ENCODE measurements at places on chromosomes 4 and X.

- DNase-seq, result peak; percentile 12
These were observed 10.0 kb downstream of the QRFPR start for GRCh38 chr4:121370729-121371325.

DNA sequence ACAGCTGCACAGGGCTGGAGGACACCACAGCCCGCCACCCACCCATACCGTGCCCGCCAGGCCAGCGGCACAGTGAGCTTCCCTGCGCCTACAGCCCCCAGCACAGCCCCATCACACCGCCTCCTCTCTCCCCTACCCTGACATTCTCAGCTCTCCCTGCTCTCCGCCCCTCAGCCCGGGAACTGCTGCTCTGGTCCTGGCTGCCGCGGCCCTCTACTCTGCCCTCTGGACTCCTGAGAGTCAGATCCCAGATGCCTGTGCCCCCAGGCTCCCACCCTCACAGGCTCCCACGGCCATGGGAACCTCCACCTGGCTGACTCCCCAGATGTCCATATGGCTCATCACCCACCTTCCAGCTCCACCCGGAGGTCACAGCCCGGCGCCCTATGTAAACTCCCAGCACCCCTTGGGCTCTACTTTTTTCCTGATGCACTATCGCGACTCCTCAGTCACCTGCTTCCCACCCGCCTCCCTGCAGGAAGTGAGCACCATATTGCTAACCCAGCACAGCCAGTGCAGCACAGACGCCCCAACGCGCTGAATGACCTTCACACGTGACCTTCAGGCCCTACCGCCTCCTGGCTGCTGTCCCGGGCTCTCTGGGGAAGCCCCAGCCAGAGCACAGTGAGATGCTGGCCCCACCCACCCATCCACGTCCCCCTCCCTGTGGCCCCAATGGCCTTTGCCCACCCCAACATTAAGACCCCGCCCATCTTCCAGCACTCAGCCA lies 23.0 kb downstream of the FAM53A start:
- no peak for DNase-seq

DNA sequence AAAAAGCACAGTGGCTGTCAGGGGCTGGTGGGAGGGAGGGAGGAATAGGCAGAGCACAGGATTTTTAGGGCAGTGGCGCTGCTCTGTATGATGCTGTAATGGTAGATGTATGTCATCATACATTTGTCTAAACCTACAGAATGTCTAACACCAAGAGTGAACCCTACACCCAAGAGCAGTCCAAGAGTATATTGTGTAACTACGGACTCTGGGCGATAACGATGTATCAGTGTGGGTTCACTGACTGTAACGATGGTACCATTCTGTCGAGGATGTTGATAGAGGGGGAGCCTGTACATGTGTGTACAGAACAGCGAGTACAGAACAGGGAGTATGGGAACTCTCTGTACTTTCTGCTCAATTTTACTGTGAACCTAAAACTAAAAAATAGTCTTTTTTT lies 76.5 kb downstream of the HAUS3 start:
- DNase-seq, result no peak

GRCh38 chr4:40630335-40631021 lies 814 bp upstream of the RBM47 start:
- DNase-seq, result no peak

GRCh38 chr4:10781805-10782204 lies 97.2 kb upstream of the CLNK start:
- DNase-seq, result no peak

GRCh38 chr4:147182041-147182440 lies 236.4 kb upstream of the TTC29 start:
- DNase-seq, result no peak

DNA sequence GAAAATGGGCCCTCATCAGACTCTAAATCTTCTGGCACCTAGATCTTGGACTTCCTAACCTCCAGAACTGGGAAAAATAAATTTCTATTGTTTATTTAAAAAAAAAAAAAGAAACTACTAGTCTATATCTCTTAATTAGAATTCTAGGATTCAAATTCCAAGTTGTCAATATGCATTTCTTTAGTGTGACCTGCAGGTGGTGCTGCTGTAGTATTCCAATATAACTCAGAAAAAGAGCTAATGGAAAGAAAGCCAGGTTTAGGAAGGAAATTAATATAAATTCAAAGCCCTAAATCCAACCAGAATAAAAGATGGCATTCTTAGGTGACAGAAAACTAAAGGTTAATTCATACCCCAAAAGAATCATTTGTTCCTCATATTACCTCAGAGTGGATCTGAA lies 80.0 kb upstream of the NALF2 start:
- no peak for DNase-seq

GRCh38 chr4:18435781-18436180 lies 414.2 kb upstream of the LCORL start:
- no peak for DNase-seq

DNA sequence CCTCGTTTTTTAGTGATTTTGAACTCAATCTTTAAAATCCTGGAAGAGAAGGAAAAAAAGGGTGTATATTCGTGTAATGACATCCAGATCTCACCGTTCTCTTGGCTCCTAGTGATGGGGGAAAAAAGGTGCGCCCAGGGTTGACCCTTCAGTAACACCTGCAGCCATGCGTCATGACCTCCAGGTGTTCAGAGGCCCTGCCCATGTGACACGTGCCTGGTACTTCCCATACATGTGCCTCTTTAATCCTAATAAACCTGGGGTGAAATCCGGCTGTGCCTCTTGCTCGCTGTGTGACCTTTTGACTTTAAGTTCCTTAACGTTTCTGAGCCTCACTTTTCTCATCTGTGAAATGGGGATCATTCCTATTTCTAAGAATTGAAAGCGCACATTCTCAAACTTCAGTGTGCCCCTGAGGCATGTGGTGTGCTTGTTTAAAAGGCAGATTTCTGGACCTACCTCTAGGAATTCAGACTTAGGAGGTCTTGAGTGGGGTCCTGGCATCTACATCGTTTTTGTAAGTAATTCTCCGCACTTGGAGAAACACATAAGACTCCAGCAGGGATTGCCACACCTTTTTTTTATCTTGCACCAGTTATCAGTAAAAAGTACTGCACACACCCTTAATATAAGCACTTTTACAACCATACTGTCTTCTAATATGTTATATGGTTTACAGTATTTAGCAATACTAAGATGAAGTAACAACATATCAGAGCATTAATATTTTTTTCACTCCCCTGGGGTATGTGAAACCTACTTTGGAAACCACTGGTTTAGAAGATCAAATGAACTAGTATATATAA lies 90.1 kb downstream of the RELL1 start:
- no peak for DNase-seq

DNA sequence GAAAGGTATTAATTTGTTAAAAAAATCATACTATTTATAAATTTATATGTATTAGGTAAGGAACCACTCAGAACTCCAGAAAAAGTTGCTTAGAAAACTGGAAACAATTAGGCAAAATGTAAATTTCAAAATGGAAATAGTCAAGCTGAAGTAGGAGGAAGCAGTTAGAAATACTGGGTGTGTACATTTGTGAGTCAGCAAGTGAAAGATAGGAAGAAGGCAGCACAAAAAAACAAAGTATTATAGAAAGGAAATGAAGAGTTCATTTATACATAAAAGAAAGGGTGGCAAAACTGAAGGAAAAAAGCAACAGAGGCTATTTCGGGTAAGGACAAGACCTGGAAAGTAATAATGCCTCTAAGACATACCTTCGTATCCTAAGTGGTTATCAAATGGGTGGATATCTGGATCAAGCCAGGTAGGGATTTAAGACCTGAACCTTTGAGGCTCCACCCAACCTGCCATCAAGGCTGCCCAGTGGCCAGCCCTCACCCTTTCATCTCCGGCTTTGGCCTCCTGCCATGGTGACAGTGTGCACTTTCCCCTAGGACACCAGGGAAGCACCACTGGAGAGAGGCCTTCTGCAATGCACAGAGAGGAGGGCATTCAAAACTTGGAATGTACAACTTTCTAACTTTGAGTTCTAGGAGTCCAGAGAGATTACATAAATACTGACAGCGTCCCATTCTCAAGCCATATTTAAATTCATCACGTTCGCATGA lies at the start of gene LRRC66:
Gene LRRC66 (minus strand): TSS at position 428 of the 722 bp plus-strand sequence. CDS start 2,750 bp downstream, outside the sequence.
- no peak for DNase-seq

DNA sequence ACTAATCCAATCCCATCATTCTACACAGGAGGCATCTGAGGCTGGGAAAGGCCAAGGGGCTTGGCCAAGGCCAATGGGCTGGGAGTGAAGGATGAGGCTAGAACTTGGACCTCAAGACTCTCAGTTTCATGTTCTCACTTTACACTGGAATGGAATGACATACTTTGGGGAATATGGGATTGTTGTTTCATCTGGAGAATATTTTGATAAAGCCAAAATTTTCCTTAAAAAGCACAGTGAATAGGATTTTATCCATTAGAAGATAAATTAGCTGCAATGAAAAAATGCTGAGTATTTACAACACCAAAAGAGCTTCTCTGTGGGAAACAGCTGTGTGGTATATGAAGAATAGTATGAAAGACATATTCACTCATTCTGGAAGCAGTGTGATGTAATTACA lies 29.3 kb downstream of the SMIM20 start:
- DNase-seq, result no peak

DNA sequence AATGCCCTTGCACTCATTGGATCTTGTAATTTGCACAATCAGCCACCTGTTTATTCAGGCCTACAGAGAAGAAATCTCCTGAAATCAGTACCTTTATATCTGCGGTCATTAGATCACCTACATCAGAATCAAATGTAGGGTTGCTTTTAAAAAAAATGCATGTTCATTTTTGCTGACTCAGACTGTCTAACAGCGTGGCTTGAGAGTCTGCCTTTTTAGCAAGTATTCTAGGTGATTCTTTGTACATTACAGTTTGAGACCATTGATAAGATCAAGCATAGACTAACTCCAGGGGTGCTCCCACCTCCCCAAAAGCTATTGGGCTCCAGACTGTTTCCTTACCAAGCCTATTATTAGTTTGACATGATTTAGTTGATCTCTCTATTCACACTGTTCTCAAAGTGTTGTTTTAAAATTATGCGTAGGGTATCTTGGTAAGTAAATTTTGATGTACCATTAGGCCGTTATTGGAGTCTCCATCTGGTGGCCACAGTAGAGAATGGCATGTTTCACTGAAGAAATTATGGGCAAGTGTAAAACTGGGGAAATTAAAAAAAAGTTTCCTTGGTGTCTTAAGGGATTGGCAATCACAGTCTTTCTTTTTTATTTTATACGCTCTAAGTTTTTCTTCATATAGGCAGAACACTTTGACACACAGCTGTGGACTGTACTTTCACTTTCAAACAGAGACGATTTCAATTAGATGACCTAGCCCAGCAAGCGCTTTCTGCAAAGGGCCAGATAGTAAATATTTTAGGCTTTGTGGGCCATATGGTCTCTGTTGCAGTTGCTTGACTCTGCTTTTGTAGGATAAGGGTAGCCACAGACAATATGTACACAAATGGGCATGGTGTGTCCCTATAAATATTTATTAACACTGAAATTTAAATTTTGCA lies 33.7 kb upstream of the MSL3 start:
- DNase-seq, result peak; percentile 3

GRCh38 chrX:24876530-24877287 lies 139.1 kb downstream of the ARX start:
- no peak for DNase-seq

- no peak for DNase-seq
These were observed 25.1 kb downstream of the SASH3 start for GRCh38 chrX:129804806-129805205.

DNA sequence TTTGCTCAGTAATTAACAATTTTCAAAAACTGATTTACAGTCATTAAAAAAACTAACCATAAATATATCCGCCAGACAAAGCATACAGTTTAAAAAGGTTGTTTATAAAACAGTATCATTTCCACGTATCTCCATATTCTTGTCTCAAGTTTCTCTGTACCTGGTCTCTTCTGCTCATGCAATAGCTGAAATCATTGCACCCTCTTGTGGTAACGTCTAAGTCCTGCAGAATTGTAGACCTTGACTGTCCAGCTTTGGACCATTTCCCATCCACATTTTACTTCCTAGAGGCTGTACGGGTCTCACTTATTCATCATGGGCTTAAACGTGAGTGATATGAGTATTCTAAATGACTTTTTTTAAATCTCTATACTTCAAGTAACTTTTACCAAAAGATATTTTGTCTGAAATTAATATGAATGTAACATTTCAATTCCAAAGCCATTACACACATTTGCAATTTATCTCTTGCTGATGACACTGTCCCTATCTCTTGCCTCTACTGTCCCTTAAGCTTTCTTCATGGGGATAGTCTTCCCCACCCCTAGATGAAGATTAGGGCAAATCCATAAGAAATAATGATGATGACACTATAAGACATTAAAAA lies 118.5 kb downstream of the BTC start:
- peak; percentile 25 for DNase-seq

DNA sequence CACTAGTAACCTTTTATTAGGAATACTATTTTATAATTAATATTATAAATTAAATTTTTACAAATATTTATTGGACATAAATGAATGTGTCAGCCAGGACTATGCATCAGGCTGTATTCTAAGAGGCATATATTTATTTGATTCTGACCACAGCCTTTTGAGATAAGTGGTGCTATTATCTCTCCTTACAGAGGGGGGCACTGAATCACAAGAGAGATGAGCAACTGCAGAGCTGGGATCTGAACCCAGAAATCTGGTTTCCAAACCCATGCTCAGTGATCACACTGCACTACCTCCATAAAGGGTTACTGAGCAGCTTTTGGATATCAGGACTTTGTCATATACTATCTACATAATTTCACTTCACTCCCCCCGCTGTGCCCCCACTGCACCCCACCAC lies 322.0 kb downstream of the TMA16 start:
- DNase-seq, result no peak

DNA sequence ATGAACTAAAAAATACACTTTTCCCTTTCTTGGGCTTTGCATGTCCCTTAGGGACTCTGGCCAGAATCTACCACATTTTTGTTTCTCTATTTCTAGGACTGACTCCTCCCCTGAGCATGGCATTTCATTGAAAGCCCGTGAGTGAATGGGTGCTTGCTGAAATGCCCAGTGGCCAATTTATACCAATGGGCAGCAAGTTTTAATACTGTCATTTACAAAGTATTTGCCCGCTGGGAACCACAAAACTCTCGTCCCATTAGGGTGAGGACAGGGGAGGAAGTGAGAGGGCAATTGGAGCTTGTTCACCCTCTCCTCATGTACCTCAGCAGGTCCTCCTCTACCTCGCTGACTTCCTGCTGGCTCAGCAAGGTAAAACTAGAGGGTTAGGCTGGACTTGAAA lies 1.1 kb downstream of the SRPX2 start:
- no peak for DNase-seq

DNA sequence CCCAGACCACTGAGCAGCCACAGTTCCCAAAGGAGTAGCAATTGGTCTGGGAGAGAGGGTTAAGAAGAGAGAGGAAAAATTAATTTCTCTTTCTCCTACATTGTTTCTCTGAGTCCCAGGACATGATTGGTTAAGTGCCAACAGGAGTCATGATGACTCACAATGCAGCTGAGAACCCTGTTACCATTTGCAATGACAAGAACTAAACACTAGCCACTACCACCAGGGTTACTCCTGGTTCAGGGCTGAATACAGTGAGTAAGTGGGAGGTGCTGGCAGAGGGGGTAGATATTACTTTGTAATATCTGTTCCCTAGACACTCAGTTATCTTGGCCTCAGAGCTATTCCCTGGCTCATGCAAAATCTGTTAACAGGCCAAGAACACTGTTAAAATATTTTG lies 18.0 kb downstream of the ETDC start:
- DNase-seq, result no peak

- no peak for DNase-seq
These were observed 443.0 kb upstream of the GALNT7 start for GRCh38 chr4:172725581-172725980.

Data from amniotic stem cell (primary cell).